Panc1 (cell line): ENCODE measurements at places on chromosomes 3 and 15. TPM values are rescaled to one million over a fixed set of nuclear protein-coding genes. Genes with fewer than 3 reads are reported as not detected.

Gene LRRFIP2
- 32.3 TPM for total RNA-seq

Gene UNC13C
- total RNA-seq, result not detected

Gene APBA2
- total RNA-seq, result 0.31 TPM

Gene KCNMB3
- total RNA-seq, result 5.8 TPM

Gene A4GNT
- total RNA-seq, result not detected

Gene ZKSCAN7
- total RNA-seq, result not detected

Gene HESX1
- 1.1 TPM for total RNA-seq

Gene SEMA3B
- 1.4 TPM for total RNA-seq

Gene SEC22C
- total RNA-seq, result 45.9 TPM

Gene PYGO1
- total RNA-seq, result 2.4 TPM

Gene SMARCC1
- total RNA-seq, result 84.2 TPM
